ENCODE measurements at places on chromosomes 6 and 20. TPM values are rescaled to one million over a fixed set of nuclear protein-coding genes. Genes with fewer than 3 reads are reported as not detected.

DNA sequence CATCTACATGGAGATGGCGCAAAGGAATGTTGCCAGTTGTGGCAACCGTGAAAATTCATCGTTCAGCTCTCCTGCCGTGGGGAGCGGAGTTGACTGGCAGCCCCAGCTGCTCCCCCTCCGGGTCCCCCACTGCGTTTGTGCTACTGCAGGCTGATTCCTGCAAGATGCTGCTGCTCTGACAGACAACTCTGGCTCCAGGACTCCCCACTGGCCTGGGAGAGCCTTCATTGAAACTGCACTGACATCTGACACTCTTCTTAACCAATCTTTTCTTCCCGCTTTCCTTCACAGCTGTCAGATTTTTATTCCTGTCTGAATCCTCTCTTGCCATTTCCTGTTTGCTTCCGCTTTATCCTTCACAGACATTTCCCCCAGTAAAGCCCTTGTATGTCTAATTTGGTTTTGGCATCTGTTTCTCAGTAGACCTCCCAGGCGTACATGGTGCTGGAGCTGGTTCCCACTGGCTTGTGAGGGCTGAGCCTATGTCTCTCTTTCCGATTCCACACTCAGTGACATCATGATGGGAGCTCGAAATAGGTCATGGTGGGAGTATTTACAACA is 9.5 kb upstream of the ATRN start:
- DNase-seq = no peak

GRCh38 chr6:118768904-118769325 is 117.5 kb upstream of the CEP85L start:
- DNase-seq = no peak

DNA sequence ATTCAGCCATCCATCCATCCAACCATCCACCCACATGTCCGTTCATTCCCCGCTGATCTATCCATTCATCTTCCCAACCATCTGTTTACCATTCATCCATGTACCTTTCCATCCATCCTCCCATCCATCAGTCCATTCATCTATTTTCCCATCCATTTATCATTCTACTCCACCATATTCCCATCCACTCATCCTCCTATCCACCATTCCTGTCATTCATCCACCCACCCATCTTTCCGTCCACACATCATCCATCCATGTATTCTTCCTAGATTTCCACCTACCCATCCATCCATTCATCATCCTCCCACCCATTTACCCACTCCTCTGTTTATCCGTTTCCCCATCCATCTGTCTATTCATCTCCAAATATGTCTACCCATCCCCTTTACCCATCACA is 6.8 kb downstream of the BPIFB6 start:
- DNase-seq = no peak

Gene KCNK17
- total RNA-seq = not detected

GRCh38 chr20:41923624-41924023 is 305.4 kb upstream of the CHD6 start:
- DNase-seq = no peak

All from dorsolateral prefrontal cortex (tissue), 122 donors.